ENCODE measurements at places on chromosomes 2 and 18.

DNA sequence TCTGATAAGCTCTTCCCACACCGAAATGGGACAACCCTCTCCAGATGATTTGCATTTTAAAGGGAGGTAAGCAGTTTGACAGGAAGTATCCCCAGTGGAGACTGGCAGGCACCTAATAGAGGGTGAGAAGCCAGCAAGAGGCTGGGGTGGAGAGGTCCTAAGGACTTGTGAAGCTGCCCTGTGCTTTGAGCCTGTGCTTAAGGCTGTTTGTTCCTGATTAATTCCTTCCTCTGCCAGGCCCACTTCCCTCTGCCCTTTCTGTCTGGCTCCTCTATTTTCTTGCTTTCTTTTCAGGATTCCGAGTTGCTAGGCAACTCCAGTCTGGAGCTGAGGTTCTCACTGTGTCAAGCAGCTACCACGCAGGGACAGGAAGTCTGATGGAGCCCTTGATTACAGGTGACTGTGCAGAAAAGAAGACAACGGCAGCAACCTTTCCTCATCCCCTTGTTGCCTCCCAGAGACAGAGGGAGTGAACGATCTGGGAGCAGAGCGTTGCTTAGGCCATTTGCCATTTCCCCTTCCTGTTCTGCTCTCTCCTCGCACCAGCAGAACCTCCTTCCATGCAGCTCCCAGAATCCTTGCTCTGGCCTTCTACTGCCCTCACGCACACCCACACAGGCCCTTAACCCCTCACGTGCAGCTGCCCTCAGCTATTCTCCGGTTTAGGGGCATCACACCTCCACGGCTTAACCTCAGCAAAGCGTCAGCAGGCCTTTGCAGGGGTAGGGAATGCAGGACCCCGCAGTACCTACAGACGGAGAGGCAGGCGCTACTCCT lies 103.6 kb upstream of the CELF4 start:
- no peak for DNase-seq

DNA sequence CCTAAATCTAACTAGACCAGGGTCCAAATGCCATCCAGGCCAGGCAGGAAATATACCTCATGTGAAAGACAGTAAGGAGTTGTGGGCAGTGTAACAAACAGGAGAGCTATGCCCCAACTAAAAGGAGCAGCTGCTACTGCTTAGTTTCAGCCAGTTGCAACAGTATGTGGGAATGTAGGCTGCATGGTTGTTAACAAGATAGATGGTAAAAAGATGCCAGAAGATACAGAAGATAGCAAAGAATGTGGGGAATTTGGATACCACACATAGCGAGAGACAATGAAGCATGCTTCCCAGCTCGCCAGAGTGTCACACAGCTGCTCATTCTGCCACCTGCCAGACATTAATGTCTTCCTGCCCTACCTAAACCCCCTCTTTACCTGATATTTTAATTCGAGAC lies 39.4 kb upstream of the CYBRD1 start:
- no peak for DNase-seq

DNA sequence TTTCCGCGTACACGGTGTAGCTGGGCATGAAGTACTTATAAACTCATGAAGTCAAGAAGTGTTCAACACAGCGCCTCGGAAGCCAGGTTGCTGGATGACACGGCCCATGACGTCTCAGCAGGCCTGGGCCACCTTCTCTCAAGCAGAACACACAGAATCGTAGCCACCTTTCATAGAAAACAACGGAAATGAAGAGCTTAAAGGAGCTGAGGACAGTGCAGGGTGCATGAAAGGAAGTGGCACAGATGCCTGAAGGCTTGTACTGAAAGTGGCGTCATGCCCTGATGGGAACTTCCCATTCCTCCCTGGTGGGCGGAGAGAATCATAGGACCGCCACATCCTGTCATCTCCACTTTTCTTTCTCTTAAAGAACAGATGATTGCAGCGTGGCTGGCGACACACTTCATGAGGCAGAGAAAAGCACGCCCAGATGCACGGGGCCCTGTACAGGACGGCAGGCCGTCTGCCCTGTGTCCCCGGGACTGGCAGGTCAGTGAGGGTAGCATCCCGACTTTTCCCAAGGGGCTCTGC lies 31.1 kb downstream of the HDAC4 start:
- no peak for DNase-seq

DNA sequence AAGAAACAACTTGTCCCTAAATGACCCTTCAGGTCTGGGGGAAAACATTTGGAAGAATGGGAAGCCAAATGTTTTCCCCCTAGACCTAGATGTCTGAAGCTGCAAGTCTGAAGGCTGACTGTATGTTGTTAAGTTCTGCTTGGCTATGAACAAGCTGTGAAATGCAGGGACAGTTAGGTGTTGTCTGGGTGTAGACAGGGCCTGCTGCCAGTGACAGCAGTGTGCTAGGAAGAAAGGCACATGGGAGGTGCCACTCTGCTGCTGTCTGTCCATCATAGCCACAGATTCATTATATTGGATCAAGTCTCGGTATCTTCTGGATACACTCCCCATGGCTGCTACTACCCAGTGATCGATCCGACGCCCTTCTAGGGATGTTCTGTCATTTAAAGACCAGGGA lies 265.9 kb upstream of the PXDN start:
- DNase-seq: no peak
